ENCODE measurements at places on chromosomes 7 and 10. TPM values are rescaled to one million over a fixed set of nuclear protein-coding genes. Genes with fewer than 3 reads are reported as not detected.

CYP2C18 gene
- not detected for total RNA-seq

STEAP1B gene
- total RNA-seq = 11.4 TPM

SH2B2 gene
- 2.1 TPM for total RNA-seq

NKX1-2 gene
- total RNA-seq = not detected

EEPD1 gene
- total RNA-seq = 7.9 TPM

CTAGE6 gene
- 0.97 TPM for total RNA-seq

AUTS2 gene
- total RNA-seq = 22.3 TPM

TRUB1 gene
- total RNA-seq = 25.0 TPM

NRBF2 gene
- 27.3 TPM for total RNA-seq

MBL2 gene
- total RNA-seq = not detected

LRRC18 gene
- total RNA-seq = not detected

DGKI gene
- 3.5 TPM for total RNA-seq

GIMAP6 gene
- 0.16 TPM for total RNA-seq

LRGUK gene
- total RNA-seq = 0.36 TPM

EVX1 gene
- total RNA-seq = not detected

NEBL gene
- total RNA-seq = not detected

PPA1 gene
- total RNA-seq = 158 TPM

GLI3 gene
- 29.3 TPM for total RNA-seq

NEUROG3 gene
- total RNA-seq = not detected

RALA gene
- 29.7 TPM for total RNA-seq

SYT15B gene
- total RNA-seq = not detected

RNF148 gene
- total RNA-seq = 0.36 TPM

RAMP3 gene
- 0.24 TPM for total RNA-seq

WEE2 gene
- not detected for total RNA-seq

MOGAT3 gene
- total RNA-seq = not detected

CLCN1 gene
- under 0.01 TPM for total RNA-seq

ATP6V0A4 gene
- total RNA-seq = not detected

TFEC gene
- total RNA-seq = under 0.01 TPM

PRF1 gene
- total RNA-seq = not detected

PPIF gene
- 46.8 TPM for total RNA-seq

STK31 gene
- not detected for total RNA-seq

INSYN2A gene
- total RNA-seq = 0.16 TPM

EBF3 gene
- 2.7 TPM for total RNA-seq

ANKRD26 gene
- 6.1 TPM for total RNA-seq

HOXA9 gene
- total RNA-seq = not detected

LIPA gene
- 94.3 TPM for total RNA-seq

DOCK1 gene
- total RNA-seq = 82.8 TPM

GIMAP8 gene
- total RNA-seq = not detected

NEUROD6 gene
- total RNA-seq = not detected

POLR2J2 gene
- total RNA-seq = 6.9 TPM
